ENCODE measurements at places on chromosomes 2 and 18.
A peak's percentile ranks its signal among the peaks of the same experiment; 100 is the strongest.

GRCh38 chr2:1869987-1870386 lies 125.7 kb upstream of the PXDN start:
- peak; percentile 42 for DNase-seq

- DNase-seq: peak; percentile 13
Observed at GRCh38 chr2:99615247-99615771, 125.5 kb upstream of the REV1 start.

GRCh38 chr18:39057423-39058064 lies 1491.9 kb upstream of the CELF4 start:
- DNase-seq: peak; percentile 3

- no peak for DNase-seq
Observed at GRCh38 chr18:9737006-9737405, 28.9 kb downstream of the RAB31 start.

GRCh38 chr2:15732341-15733077 lies 140.8 kb downstream of the DDX1 start:
- DNase-seq: no peak

GRCh38 chr2:146227152-146228019 lies 1617.4 kb upstream of the ACVR2A start:
- no peak for DNase-seq
